Activated CD8-positive, alpha-beta memory T cell treated with anti-CD3 and anti-CD28 coated beads for 48 hours (primary cell): ENCODE measurements at places on chromosomes 16 and 17.

DNA sequence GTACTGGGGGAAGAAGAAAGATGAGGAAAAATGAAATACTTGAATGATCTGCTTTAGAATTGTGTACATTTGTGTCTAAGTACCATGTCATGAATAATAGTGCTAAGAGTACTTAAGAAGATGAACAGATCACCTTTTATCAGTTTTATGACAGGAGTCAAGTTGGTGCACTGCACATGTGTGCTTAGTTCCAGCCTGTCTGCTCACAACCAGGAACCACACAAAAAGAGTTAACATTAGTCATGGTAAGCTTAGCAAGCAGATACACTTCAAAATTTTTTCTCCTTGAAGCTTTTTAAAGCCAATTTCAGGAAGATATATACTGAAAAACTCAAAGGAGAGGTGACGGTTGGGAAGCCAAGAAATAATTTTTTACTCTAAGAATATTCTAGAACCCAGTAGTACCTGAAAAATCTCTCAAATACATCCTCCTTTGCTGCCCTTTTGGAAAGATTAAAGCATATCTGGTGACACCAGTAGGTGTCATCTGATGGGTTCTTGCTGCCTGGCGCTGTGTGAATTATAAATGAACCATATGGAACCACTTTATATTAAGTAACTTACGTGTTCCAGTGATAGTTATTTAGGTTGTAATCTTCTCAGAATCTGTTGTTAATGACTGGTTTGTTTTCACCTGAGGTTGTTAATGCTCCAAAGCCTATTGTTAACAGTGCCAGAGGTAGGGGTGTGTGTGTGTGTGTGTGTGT is 93.4 kb downstream of the MSI2 start:
- no peak for DNase-seq

DNA sequence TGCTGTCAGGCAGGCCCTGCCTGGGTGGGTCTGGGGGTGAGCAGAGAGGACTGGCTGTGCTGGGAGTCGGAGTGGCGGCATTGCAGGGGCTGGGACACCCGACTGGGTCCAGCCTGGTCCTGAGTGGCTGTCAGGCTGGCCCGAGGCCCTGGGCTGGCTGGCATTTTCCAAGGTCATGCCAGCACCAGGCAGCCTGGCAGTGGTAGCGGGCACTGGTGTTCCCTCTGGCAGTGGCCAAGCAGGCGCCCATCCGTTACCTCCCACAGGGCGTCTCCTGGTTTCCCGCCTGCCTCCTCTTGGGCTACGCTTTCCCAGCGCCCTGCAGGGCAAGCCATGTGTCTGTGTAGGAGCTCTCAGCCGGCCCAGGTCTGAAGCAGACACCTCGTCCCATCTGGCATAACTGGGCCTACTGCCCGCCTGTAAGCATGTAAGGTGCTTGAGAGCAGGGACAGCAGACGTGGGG is 5.7 kb upstream of the PKMYT1 start:
- no peak for DNase-seq

GRCh38 chr16:84725481-84726078 is 25.8 kb downstream of the USP10 start:
- no peak for DNase-seq

GRCh38 chr17:81298325-81298990 is 3.4 kb upstream of the SLC38A10 start:
- DNase-seq: no peak

DNA sequence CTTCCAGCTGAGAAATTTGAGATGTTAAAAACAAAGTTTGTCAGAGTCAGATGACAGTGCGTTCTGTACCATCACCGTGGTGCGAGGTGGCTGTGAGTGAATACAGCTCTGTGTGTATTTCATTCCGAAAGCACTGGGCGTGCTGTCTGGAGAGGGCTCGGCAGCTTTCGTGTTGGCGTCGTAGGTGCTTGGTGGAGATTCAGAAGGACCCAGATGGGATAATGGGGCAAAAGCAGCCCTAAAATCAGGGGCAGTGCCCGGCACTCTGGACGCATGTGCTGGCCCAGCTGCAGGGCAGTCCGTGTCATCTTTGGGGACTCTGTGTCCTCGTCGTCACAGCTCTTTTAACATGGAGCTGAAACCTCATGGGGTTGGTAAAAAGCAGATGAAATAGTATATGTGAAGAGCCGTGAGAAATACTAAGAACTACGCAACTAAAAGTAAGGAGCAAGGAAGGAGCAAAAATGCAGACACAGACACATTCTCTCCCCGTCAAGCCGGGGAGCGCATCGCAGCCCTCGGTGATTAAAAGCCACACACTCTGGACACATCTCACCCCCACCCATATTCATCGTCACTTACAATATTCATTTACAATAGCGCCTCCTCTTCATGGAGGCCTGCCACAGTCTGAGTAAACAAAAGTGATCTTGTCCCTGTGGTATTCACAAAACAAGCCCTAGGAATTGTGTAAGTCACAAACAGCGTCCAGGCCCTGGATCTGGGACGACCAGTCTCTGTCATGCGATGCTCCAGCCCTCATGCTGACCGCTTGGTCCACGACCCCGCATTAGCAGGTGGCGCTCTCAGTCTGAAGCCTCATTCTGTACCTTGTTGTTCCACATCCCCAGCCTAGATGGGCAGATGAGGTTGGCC is 206.7 kb downstream of the RPTOR start:
- DNase-seq: no peak

GRCh38 chr17:17309356-17309755 is 6.2 kb downstream of the NT5M start:
- no peak for DNase-seq

GRCh38 chr17:8611619-8612298 is 18.8 kb downstream of the MYH10 start:
- DNase-seq: no peak

GRCh38 chr17:55743103-55743679 is 7.7 kb upstream of the PCTP start:
- DNase-seq: no peak

DNA sequence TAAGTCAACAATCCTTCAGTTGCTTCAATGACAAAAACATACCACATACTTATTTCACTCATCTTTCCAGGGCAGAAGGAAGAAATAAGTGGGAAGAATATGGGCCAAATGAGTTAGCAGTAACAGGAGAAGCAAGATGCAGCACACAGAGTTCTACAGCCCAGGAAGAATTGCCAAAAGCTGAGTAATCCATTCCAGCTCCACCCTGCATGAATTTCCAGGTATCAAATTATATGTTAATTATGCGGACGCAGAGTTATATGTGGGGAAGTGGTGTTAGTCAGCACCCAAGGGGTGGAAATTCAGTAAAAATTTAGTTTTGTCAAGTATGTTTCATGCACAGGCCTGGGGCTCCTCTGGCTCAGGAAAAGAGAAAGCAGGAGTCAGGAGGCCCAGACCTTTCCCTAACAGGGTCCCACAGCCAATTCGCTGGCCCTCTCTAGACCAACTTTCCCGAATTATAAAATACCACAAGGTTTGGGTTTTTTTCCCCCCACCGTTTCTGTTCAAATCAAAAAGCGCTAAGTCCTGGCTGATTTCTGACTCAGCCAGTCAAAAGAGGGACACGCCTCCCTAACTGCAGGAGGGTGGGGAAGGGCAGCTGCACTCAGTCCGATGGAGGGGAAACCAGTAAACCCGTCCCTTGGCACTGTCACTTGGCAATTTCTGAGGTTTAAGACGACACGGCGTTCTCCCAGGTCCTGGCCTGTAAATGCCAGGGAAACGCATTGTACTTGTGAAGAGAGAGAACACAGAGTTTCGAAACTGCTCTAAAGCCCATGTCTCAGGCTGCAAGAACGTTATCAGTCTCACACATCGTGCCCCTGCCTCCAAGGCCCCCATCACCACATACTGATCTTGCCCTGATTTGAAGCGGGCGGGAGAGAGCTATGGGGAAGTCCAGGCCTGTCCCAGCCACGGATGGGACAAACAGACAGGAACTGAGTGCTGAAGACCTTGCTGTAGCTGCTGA is 58.1 kb downstream of the ZFHX3 start:
- DNase-seq: no peak

DNA sequence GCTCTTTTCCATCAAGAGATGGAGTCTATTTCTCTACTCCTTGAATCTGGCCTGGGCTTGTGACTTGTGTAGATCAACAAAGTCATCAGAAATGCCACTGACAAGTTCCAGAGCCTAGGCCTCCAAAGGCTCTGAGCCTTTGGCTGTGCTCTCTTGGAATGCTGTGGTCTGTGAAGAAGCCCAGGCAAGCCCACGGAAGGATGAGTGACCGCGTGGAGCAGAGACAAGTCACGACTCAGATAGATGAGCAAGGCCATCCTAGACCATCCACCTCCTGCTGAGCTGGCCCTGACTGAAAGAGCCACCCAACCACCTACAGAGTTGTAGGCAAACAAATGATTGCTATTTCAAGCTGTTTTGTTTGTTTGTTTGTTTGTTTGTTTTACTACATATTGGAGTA is 11.6 kb upstream of the ICAM2 start:
- no peak for DNase-seq

- no peak for DNase-seq
These were observed 76.3 kb downstream of the JPH3 start for GRCh38 chr16:87678618-87679017.

- no peak for DNase-seq
These were observed 235.1 kb upstream of the TBX2 start for GRCh38 chr17:61164517-61164916.

GRCh38 chr16:27252206-27252585 is 16.4 kb downstream of the NSMCE1 start:
- no peak for DNase-seq

GRCh38 chr17:59487161-59487873 is 78.1 kb upstream of the DHX40 start:
- no peak for DNase-seq

DNA sequence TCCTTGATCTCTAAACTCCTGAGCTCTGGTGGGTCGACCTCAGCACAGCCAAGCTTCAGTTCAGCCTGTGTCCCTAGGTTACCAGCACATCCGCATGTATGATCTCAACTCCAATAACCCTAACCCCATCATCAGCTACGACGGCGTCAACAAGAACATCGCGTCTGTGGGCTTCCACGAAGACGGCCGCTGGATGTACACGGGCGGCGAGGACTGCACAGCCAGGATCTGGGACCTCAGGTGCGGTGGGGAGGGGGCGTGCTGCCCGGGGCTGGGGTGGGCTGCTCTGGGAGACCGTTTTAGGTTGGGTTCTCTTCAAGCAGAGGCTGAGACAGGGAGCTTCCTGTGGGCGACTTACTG is 1.1 kb downstream of the MLST8 start:
- no peak for DNase-seq

DNA sequence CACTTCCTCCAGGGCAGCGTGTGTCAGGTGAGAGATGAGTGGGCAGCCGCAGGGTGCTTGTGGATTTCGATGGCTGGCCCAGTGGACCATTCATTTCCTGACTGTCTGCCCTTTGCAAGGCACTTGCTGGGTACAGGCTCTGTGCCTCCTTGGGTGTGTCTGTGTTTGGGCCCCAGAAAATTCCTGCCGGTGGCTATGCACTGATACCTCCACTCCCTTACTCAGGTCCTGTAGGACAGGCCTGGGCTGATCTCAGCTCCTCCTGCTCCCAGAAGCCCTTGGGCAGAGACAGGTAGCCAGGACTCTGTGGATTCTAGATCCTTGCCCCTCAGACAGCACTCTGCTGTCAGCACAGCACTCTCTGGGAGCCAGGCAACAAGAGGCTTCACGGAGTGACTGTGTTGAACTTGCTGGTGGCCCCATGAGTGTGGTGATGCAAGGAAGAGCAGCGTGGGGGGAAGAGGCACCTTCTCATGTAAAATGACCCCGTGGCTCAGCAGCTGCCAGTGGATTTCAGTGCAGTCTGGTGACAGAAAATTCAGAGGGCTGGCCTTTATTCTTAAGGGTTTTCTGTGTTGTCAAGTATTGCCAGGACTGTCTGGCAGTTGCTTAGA is 29.0 kb downstream of the PGS1 start:
- DNase-seq: no peak

GRCh38 chr16:14560523-14560922 is 69.5 kb downstream of the PARN start:
- no peak for DNase-seq

DNA sequence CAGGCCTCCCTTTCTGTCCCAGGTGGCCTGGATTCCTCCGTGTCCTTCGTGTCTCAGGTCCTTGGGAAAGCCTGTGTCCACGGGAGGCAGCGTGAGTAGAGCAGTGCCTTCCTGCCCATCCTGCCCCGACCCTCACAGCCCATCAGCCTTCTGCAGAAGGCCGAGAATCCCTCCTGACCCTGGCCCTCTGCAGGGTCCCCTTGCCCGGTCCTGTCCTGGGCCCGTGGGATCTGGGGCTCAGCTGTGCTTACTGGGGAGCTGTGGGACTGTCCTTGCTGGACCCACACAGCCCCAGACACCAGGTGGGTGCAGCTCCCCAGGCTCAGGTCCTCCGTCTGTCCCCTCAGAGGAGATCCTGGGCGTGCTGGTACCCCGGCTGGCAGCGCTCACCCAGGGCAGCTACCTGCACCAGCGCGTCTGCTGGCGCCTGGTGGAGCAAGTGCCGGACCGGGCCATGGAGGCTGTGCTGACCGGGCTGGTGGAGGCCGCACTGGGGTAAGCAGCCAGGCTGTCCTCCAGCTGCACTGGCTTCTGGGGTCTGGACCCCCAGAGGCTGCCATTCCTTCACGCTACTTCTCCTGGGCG is 3.9 kb downstream of the TELO2 start:
- no peak for DNase-seq

DNA sequence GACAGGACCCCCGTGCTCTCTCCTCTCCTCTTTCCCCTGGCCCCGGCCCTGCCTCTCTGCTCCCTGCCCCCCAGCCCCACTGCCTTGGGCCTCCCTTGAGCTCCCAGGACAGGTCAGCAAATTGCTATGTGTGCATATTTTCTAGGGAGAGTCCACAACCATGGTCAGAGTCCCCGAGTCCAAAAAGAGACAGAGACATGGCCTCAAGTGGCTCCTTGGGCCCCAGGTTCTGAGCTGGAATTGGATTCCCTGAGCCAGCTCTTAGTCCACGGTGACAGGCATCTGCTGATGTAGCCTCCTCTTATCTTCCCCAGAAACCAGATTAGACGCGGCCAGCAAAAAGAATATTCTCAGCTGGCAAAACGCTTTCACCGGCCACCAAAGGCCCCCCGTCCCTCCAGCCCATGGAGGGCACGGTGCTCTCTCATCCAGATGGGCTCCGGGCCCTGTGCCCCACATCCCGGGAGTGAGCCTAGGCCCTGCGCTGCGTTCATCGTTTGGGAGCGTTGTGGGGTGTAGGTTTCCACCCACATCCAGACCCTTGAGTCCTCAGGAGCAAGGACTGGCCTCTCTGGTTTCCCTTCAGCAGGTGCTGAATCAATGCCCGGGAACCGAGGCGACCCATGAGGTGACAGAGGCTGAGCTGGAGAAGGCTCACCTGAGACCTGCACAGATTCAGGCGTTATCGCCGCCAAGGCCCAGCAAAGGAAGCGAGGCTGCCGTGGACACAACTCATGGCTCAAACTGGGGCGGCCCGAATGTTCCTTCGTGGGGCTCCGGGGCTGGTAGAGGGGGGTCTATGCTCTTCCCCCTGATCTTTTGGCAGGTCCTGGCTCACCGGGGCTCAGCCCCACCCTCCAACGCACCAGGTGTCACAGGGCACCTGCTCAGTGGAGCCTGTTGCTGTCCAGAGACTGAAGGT is 16.3 kb upstream of the ENPP7 start:
- no peak for DNase-seq

- no peak for DNase-seq
These were observed 39.1 kb upstream of the TOM1L1 start for GRCh38 chr17:54861471-54861983.

- DNase-seq: no peak
These were observed 4.7 kb upstream of the NLRC5 start for GRCh38 chr16:56984639-56985038.
